ENCODE measurements at places on chromosomes 16 and 17.

DNA sequence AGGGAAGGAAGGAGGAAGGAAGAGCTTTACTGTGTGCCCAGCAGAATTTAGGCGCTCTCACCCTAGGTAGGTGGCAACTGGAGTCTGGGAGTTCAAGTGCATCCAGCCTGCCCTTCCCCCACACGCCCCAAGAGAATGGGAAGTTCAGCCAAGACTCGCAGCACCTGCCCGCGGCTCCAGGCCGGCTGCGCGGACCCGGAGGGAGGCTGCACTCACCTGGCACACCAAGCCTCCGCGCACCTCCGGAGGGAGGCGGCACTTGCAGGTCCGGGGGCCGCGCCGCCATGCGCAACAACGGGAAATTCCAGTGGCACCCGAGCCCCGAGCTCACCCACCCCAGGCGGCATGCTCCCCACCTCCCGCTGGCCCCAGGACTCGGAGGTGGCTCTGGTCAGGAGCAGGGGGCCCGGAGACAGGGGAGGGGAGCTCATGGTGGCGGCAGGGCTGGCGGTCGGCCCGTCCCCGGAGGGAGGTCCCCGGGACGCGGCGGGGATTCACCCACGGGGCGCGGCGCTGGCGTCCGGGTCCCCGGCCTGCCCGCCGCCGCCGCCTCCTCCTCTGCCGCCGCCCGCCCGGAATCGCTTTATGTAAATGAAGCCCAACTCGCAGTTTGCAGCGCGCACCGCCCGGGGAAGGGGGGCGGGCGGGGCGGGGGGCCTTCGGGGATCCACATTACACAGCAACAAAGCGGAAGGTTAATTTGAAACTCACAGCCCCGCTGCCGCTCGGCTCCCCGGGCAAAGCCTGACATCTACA, at the start of gene ZFHX3:
Gene ZFHX3, minus strand, starts transcription at position 593 of the 756 bp plus-strand sequence. CDS start 87,983 bp downstream, outside the sequence.
- DNase-seq = peak; percentile 87

DNA sequence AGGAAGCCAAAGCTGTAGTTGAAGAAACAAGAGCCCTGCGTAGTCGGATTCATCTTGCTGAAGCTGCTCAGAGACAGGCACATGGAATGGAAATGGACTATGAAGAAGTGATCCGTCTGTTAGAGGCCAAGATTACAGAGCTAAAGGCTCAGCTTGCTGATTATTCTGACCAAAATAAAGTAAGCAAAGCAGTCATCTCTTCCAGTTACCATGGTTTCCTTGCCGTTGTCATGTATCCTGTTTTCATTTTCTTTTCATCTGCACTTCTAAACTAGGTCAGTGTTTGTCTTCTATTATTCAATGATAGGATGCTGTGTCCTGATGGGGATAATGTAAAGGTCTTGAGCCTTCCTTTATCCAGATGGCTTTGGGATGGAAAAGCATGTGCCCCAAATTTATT, 104.3 kb downstream of the STXBP4 start:
- no peak for DNase-seq

- no peak for DNase-seq
Measured at GRCh38 chr17:67125417-67125816, 81.1 kb downstream of the CACNG1 start.

- DNase-seq = no peak
Measured at GRCh38 chr16:3548445-3548844, 28.8 kb downstream of the NLRC3 start.

GRCh38 chr16:24071666-24072360, 184.3 kb upstream of the CACNG3 start:
- no peak for DNase-seq

GRCh38 chr17:35577830-35578196, 558 bp downstream of the PEX12 start:
- DNase-seq = no peak

- no peak for DNase-seq
Measured at GRCh38 chr17:8927395-8927794, 38.1 kb downstream of the PIK3R5 start.

DNA sequence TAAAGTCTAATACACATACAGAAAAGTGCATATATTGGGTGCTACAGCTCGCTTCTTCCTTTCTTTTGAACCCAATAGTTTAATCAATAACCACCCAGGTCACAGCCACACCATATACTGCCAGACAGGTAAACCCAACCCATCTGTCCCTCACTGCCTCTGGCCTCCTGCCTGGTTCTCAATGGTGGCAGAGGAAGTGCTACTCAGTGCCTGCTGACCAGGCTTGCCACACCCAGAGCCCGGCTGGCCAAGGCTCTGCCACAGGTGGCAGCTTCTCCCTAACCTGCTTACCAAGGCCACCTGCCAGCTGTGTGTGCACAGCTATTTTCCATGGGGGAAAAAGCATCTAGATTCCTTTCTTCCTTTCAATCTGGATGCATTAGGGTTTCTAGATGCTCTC, 584 bp downstream of the PMP22 start:
- DNase-seq = no peak

DNA sequence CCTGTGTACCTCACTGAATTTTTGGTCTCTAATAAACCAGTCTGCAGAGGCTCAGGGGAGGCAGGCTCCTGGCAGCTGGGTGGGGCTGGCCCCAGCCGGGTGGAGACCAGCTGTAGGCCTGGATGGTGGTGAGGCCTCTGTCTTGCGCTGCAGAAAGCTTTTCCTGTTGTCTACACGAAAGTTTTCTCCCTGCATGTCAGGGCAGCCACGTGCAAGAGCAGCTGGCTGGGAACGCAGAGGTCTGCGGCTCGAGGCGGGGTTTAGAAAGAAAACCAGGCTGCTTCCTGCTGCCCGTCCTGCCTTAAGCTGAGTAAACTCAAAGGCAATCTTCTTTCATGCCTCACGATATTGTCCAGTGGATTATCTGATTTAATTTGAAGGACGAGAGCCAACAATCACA, 2.4 kb downstream of the SERPINF1 start:
- no peak for DNase-seq

DNA sequence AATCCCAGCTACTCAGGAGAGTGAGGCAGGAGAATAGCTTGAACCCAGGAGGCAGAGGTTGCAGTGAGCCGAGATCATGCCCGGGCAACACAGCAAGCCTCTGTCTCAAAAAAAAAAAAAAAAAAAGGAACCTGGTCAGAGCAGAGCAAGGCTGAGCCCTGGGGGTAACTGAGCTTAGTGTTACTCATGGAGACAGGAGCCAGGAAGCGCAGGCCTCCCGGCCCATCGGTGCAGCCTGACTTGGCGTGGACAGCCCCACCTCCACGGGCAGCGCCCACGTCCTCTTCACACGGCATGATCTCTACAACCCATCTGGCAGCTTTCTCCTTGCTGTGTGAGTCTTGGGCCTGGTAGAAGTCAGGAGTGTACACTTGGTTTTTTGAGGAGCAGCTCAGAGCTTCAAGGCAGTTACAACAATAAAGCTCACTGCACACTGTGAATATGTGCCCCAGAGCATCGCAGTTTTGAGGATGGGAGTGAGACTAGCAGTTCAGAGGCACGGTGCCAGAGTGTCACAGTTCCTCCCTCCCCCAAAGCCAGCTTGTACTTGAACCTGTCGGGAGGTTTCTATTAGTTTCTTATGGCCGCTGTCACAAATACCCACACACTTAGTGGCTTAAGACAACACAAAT, 129.9 kb downstream of the RAP1GAP2 start:
- DNase-seq = no peak

DNA sequence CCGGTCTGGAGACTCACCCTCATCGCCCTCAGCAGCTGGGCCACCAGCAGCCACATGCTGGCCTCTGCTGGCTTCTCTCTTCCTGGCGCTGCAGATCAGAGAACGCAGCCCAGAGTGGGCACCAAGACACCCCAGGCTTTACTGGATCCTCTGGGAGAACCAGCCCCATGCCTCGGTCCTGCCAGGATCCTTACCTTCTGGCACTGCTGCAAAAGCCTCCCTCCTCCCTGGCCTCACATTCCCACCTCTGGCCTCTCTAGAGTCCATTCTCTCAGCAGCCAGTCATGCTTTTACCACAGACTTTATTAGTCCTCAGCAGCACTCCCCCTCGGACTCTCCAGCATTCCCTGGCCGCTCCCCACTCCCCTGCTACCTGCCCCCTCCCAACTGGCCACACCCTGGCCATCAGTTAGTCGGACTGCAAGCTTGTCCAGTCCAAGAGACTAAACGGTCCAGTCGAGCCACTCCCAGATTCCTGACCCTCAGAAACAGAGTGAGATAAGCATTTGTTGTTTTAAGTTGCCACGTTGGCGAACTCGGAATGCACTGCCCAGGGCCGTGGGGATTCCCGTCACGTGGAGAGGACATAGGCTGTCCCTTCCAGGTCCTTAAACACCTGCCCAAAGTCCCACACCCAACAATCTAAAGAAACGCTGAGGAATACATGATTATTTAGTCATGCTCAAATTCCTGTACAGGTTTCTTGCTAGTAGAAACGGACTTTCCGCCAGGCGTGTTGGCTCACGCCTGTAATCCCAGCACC, 5.9 kb upstream of the SPG7 start:
- DNase-seq = peak; percentile 57

DNA sequence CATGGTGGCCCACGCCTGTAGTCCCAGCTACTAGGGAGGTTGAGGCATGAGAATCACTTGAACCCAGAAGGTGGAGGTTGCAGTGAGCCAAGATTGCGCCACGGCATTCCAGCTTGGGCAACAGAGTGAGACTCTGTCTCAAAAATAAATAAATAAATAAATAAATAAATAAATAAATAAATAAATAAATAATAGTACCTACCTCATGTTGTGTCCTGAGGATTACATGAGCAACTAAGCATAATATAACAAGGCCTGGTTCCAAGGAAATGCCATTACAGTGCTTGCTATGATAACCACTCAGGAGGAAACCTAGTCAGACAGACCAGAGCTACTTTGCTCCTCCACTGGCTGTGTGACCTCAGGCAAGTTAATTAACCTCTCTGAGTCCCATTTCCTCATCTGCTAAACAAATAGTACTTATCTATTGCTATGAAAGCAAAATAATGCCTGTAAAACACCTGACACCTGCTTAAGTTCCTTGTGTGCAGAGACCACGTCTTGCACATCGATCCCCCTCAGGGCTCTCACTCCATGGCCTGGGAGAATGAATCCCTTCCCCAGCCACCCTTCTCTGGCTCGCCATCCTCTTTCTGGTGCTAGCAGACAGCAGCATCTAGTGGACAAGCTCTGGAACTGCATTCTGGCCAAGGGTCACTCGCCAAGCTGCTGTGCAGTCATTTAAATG, 7.5 kb downstream of the EPOP start:
- peak; percentile 85 for DNase-seq

DNA sequence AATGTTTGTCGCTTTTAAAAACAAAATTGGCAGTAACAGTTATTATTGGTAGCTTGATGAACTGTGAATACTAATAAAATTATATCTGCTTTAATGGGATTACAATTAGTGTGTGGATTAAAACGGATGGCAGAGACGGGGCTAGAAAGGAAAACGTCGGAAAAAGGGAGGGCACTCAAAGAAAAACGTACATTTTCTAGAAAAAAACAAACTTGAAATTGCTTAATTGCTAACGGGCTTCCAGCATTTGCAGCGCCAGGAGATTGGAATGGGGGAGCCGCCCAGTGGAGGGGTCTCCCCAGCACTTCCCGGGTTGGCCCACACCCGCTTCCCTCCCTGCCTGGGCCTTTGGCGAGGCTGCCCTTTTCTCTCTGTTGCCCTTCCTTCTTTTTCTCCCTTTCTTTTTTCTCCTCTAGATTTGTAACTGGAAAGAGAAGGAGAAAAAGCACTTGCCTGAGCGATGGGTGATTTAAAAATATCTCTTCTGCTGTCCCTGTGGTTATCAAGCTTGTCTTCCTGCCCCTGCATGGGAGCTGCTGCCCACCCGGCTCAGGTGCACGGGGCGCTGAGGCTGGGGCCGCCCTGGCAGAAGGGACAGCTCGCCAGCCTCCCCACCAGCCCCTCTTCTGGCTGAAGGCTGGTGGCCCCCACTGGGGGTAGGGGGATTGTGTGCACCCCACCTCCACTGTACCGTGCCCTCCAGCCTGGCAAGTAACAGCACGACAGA, 5.9 kb downstream of the BAHCC1 start:
- DNase-seq = no peak

DNA sequence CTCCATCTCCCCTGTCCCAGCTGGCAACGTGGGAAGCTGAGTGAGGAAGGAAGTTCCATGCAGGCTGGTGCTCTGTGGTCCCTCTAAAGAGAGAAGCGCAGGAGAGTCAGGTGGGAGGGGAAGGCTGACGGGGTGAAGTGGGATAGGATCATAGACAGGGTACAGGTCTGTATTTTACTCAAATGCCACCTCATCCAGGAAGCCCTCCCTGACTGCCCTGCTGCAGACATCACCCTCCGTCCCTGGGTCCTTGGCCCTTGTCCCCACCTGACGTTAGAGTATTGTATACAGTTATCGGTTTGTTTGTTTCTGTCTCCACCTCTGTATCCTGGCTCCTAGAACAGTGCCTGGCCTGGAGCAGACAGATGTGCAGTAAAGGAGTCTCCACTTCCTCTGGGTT, 11.7 kb downstream of the CANT1 start:
- no peak for DNase-seq

DNA sequence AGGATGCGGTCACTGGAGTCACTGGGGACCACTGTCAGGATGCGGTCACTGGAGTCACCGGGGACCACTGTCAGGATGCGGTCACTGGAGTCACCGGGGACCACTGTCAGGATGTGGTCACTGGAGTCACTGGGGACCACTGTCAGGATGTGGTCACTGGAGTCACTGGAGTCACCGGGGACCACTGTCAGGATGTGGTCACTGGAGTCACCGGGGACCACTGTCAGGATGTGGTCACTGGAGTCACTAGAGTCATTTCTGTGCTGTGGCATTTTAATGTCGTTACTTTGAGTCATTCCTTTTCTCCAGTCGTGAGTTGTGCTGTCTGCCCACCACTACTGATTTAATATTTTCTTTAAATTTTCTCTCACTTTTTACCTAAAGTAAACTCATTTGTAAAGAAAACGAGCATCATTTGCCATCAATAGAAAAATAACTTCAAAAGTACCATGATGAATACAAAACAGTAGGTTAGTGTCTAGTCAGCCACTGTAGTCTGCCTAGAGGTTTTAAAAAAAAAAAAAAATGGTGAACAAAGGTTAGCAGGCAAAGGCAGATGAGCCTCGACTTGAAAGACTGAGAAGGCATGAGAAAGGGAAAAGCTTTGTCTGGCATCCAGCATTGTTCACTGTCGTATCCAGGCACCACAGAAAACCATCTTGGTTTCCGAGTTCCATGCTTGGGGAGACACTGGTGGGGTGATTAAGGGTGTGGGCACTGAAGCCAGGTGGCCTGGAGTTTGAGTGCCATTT, 346.6 kb downstream of the SNX29 start:
- no peak for DNase-seq

DNA sequence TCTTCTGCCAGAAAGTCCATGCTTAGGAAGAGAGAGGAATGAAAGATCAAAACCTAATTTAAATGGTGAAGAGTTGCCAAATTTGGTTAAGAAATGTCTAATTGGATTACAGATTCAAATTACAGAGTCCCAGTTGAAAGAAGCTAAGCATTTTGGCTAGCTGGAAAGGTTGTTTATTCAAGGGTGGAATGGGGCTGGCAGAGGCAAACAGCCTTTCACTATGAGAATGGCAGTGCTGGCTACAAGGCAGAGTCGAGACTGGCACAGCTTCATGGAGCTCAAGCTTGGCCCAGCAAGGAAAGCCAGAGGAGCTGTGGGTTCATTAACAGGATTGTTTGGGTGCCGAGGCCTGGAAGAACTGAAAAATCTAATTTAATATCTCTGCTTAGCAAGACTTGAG, 13.6 kb downstream of the MAP3K3 start:
- no peak for DNase-seq
